T-cell (primary cell): ENCODE measurements at places on chromosomes 3 and 15. TPM values are rescaled to one million over a fixed set of nuclear protein-coding genes. Genes with fewer than 3 reads are reported as not detected.

DNA sequence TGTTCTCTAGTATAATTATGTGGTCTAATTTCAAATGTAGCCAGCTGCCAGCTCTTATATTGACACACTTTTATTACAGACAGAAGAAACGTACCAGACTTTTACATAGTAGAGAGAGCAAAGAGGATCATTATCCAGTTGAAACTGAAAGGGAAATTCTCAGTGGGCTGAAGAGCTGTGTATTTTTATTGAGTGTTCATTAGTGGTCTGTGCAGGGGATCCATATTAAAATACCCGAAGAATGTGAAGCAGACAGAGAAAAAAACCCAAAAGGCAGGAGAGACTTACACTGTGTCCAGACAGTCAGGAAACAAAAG, 41.3 kb downstream of the MYRIP start:
- no peak for DNase-seq

DNA sequence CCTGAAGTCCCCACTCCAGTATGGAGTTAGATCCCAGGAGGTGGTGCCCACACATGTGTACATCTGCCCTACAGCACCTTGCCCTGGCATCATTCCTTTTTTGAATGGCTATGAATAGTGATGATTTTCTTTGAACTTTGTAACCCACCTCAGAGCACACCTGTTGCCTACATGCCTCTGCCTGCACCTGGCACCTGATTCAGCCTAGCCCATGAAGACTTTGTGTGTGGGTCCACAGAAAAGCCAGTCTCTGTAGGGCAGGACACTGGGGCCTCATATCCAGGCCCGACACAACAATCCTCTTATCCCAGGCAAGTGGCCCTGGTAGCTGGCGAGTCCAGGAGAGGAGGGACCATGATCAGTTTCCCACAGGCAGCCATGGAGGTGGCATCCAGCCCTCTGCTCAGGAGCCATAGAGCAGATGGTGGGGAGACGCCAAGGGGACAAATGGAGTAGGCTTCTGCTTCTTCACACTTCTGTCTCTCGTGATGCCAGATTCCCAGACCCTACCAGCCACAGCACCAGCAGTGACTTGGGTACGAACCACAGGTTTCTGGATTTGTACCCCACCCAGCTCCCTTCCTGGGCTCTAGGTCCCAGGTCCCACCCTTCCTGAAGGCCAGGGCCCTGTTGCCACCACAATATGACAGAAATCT, 230.7 kb downstream of the UACA start:
- no peak for DNase-seq

- no peak for DNase-seq
Measured at GRCh38 chr3:115681736-115682135, 58.4 kb downstream of the GAP43 start.

- no peak for DNase-seq
Measured at GRCh38 chr15:70772402-70772801, 9.0 kb upstream of the UACA start.

DNA sequence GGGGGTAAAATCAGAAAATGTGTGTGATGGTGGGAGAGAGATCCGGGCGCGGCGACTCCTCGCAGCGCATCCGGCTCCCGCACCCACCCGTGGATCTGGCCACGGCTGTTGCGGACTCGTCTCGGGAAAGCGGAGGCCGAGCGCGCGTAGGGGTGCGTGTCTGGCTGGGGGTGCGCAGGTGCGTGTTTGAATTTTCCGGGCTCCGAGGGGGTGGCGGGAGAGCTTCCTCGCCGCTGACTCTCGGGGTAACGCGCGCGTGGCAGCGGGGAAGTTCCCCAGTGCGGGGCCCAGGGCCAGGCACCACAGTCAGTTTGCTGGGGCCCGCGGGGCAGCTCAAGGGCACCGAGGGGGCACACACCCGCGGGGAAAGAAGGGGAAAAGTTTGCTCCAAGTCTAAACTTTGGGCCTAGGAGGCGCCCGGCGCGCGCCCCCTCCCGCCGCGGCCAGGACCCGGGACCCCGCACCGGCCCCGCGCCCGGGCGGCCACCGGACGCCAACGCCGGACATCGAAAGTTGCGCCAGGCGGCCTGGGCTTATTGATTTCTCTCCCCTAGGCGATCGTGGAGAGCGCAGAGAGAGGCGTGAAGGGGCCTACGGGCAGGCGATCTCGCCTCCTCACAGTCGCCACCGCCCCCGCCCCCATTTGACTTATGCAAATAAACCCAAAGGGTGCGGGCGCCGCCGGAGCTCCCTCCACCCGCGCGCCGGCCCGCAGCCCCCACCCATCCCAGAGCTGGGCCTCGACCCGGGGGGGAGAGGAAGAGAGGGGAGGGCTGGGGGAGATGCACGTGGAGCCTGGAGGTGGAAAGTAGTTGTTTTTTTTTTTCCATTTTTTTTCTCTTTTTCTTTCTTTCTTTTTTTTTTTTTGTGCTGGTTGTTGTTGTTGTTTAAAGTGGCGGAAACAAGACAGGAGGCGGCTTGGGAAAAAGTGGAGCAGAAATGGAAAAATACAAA, 639 bp downstream of the FOXP1 start:
- peak; percentile 49 for DNase-seq

DNA sequence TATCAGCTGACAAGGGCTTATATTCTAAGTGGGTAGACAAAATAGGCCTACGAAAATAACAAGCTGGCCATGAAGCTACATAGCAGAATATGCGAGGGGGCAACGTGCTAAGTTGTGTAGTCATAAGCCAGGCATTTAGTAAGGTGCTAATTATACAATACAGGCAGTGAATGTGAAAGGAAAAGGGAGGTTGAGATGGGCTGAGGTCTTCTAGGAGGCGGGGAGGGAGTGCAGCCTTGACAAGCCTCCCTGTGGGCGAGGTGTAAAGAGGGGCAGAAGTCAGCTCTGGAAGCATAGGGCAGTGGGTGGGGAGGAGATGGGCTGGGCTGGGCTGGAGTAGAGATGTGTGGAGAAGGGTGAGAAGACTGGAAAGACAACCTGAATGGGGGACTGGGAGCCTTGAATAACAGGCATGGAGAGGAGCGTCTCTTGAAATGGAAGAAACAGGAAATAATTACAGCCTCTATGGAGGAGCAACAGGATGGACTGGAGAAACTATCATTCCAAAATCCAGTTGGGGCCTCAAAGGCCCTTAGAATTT, 1.2 kb downstream of the TIGIT start:
- DNase-seq: no peak

DNA sequence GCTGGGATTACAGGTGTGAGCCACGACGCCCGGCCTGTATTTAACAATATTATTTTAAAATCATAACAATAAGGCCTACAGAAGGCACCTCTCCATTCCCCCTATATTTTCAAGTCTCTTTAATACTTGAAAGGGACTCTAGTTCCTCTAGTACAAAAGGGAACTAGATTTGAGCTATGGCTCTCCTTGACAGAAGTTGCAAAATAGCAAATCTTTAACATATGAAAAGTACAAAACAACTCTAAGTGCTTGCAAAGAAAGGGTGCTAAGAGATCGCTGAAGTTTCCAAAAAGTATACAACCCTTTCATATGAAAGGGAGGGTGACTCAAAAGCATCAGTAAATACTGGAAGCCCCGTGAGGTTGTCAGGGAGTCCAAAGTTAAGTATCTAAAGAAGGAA, 23.8 kb downstream of the AP3S2 start:
- DNase-seq: no peak

DNA sequence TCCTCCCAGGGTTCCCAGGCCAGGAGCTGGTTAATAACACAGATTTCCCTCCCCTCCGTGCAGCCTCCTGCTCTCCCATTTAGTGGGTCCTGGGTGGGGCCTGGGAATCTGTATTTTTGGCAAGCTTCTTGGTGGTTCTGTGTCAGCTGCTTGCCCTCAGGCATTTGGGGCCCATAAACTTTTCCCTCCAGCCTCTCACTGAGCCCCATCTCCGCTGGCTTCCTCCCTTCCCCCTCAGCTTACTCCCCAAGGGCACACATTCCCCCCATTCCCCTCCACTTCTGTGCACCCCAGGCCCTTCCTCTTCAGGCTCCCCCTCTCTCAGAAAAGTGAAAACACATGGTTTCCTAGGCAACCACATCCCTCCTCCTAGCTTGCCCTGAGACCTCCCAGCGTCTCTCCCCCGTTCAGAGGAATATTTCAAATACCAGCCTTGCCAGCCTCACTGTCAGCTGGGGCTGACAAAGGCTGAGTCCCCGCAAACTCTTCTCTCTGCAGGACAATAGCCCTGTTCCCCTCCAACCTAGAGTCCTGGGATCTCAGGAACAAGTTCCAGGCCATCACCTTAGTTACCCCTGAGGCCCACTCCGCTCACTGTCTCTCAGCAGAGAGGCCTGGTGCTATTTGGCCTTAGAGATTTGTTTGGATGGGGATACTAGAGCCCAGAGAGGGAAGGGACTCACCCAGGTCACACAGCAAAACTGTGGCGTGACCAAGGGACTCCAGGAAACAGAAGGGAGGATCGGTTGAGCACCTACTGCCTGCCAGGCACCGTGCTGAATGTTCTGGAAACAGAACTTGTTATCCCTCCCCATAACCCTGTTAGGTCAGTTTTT, 44.6 kb upstream of the SMAD6 start:
- DNase-seq: no peak

- no peak for DNase-seq
Measured at GRCh38 chr15:31017311-31017710, 25.9 kb upstream of the MTMR10 start.

DNA sequence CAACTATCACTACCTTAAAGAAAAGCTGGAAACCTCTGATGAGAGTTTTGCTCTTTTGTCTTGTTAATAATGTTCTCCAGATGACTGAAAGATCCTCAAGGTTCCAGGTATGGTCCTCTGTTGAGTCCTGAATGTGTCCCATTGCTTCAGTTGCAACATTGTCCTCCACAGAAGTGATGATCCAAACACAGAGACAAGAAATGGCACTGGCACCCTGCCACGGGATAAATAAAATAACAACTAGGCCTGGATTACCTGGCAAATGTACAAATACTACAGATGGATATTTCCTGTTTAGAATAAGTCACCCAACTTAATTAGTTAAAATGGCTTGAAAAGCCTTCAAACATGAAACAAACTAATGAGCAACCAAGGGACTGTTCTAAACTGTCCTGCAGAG, 58.3 kb downstream of the EIF3J start:
- no peak for DNase-seq

DNA sequence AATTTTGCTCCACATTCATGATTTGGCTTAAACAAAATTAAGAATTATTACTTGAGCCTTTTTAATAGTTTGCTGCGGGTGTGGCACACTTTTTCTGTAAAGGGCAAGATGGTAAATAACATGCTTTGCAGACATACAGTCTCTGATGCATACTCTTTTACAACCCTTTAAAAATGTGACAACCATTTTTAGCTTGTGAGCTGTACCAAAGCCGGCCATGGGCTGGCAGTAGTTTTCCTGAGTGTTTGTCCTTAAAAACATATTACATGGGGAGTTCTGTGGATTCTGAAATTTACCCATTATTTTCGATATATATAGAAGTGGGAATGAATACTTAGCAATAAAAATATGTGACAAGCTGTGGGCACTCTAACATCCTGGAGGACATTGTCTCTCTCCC, 163.4 kb downstream of the FNDC3B start:
- no peak for DNase-seq

GRCh38 chr3:10408680-10409079, 87.8 kb upstream of the SEC13 start:
- no peak for DNase-seq

- DNase-seq: no peak
Measured at GRCh38 chr3:189710620-189711402, 79.6 kb downstream of the TP63 start.

DNA sequence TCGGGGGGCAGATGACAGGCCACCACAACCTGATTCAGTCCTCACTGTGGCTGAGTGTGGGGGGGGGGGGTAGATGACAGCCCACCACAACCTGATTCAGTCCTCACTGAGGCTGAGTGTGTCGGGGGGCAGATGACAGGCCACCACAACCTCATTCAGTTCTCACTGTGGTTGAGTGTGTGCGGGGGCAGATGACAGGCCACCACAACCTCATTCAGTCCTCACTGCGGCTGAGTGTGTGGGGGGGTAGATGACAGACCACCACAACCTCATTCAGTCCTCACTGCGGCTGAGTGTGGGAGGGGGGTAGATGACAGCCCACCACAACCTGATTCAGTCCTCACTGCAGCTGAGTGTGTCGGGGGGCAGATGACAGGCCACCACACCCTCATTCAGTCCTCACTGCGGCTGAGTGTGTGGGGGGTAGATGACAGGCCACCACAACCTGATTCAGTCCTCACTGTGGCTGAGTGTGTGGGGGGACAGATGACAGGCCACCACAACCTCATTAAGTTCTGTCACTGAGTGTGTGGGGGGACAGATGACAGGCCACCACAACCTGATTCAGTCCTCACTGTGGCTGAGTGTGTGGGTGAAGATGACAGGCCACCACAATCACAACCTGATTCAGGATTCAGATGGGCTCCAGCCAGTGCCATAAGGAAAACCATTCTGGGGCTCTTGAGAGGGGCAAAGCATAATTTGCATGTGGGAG, 16.9 kb downstream of the ZNF717 start:
- DNase-seq: no peak

GRCh38 chr3:128337305-128337704, 129.4 kb downstream of the DNAJB8 start:
- no peak for DNase-seq

DNA sequence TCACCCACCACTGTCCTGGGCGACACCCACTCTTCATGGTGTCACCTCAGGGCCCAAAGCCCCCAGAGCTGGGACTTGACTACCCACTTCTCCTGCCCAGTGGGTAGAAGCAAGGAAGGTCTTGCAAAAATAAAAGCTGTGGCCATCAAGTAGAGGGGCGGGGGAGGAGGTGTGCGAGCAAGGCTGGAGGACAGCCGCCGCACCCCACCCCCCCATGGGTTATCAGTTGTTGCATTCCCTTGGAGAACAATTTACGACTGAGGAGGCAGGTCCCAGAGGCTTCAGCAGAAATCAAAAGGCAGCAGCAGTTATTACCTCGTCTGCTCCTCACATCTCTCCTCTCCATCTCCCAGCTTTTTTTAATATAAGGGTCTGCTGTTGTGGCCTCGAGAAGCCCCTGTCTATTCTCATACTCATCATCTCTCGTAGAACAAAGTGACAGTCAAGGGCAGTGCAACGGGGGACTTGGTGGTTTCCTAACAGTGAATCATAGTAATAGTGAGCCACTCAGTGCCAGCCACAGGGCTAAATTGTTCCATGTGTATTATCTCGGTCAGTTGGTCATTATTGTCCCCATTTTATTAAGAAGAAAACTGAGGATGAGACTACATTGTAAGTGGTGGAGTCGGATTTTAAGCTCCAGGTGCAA, 116.4 kb downstream of the PDCD6IP start:
- DNase-seq: no peak

DNA sequence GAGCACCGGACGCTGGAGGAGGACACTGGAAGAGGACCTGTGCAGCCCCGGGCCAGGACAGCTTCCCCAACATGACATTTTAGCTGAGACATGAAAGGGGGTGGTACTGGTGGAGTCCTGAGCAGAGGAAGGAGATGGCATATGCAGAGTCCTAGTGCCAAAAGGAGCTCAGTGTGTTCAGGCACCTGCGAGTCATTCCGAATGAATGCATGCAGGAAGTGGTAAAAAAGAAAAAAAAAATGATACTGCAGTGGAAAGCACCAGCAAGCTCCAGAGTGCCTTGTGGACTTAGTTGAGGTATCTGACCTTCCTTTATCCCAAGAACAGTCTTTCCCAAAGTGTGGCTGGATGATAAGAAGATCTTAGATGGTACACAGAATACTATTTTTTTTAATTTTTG, 6.6 kb upstream of the ZNF148 start:
- DNase-seq: peak; percentile 9

The CHST13 gene
- not detected for total RNA-seq

The ST8SIA2 gene
- total RNA-seq: not detected

The LRRC34 gene
- 0.92 TPM for total RNA-seq

The HIGD2B gene
- total RNA-seq: 0.33 TPM

The DUOXA2 gene
- total RNA-seq: not detected

The SHISA5 gene
- total RNA-seq: 258 TPM

The ATP13A5 gene
- total RNA-seq: not detected

The GPR171 gene
- 67.2 TPM for total RNA-seq

The MORF4L1 gene
- total RNA-seq: 208 TPM

The NUP210 gene
- 117 TPM for total RNA-seq
